Right hindlimb (tissue), 1 donor: ENCODE measurements at places on chromosomes 3 and 15.

DNA sequence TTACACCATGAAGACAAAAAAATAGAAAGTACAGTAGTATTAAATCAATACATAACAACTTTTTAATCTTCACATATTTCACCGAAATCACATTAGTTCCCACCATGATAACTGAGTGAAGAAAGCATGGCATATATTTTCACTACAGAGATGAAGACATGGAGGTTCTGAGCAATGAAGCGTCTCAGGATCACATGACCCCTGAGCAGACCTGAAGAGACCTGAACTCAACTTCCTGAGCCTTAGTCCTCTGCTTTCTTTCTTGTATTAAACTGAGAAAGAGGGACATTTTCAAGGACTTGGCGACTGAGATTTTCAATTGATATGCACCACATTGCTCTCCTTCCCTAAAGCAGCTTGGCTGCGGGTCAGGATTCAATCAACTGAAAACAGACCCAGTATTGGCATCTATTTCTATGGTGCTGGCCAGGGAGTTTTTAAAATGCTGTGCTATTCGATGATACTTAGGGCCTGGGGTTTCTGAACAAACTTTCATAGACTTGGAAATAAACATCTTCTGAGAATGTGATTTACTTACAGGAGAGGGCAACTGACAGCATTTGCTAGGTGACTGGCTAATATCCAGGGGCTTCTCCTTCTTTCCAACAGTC is 165.1 kb downstream of the LSAMP start:
- DNase-seq = no peak

- DNase-seq = no peak
Measured at GRCh38 chr3:139020036-139020867, 474 bp downstream of the PRR23B start.

- no peak for DNase-seq
Measured at GRCh38 chr15:50519740-50520425, 26.6 kb downstream of the USP50 start.

DNA sequence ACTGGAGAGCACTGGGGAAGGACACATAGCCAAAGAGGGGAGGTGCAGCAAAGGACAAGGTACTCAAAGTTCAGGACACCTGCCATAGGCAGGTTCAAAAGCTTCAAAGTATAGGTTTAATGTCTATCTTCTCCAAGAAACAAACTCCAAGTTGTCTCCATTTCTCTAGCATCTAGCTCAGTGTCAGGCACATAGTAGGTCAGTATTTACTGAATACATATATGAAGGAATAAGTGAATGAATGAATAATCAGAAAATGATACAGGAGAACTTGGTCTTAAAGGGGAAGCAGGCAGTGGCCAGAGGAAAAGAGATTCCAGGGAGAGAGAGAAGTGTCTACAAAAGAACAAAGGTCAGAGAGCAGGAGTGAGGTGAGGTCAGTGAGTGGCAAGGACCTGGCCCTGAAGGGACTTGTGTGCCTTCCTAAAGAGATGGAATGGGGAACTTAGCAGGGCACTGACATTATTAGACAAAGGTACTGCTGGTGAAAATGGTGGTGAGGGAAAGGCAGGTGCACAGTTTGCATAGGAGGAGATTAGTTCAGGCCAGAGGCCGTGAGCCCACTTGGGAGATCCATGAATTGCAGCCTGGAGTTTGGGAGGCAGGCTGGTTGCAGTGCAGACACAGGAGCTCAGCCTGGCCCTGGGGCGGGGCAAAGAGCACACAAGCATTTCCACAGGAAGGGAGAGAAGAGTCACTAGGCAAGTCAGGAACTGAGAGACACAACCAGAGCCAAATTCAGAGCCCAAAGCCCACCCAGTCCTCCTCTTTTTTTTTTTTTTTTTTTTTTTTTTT is 21.4 kb downstream of the TBC1D2B start:
- DNase-seq = no peak

- DNase-seq = no peak
Measured at GRCh38 chr3:146892041-146892440, 286.9 kb upstream of the PLSCR5 start.

DNA sequence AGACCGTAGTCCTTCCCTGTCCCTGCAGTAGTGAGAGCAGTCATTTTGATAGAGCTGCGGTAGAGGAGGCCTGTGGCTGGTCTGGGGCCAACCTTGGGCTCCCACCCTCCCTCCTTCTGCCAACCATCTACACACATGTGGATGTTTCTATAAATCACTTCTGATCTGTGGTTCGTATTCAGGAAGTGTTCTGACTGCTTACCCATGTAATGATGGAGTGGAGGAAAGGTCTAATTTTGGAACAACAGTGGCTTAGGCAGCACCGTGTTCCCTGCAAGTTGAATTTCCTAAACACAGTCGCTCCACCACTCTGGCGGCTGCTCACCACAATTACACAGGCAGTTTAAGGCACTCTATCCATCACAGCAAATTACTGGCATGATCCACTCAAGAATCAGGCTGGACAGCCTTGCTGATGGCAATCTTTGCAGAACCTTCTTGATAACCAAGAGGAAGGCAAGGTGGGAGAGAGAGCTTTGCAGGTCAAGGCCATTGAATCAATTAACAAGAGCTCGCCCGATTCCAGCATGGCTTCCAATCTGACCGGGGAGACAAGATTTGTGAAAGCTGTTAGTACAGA is 104.7 kb upstream of the VEPH1 start:
- DNase-seq = peak; percentile 57

GRCh38 chr3:61897848-61898247 is 336.5 kb downstream of the PTPRG start:
- no peak for DNase-seq

DNA sequence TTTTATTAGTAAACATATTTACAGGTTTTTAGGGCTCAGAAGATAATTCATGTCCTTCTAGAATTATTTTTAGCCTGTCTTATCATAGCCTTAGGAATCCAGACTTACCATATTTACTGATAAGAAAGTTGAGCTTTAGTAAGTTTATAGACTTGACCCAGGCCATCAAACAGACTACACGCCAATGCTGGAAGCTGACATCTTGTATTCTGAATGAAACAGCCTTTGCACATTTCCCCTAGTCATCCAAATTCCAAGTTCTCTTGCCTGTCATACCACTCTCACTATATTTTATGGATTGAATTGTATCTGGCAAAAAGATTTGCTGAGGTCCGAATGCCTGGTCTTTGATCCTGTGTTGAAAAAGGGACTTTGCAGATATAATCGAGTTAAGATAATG is 58.6 kb downstream of the DRD3 start:
- DNase-seq = no peak

DNA sequence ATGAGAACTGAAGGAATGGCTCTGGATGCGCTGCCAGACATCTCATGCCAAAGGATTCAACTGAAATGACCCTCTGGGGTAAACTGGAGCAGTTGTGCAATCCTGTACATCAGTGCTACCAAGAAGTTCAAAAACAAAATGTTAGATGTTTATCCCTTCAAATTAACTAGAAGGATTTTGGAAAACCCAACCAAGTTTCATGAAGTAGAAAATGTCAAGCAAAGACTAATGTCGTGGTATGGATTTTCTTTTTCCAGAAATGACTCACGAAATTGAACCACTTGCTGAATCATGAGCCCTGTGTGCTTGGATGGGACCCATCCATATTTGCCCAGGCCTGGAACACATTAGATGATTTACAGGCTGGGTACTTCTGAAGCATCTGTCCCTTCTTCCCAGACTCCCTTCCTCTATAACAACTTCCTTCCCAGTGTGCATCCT is 101.6 kb downstream of the LRTM1 start:
- no peak for DNase-seq

GRCh38 chr3:122892118-122892960 is 97.5 kb downstream of the SLC49A4 start:
- no peak for DNase-seq

- no peak for DNase-seq
Measured at GRCh38 chr3:37645517-37646380, 215.9 kb upstream of the CTDSPL start.

- DNase-seq = no peak
Measured at GRCh38 chr3:118809696-118810498, 224.7 kb downstream of the IGSF11 start.

- DNase-seq = no peak
Measured at GRCh38 chr3:11006986-11007933, 14.7 kb downstream of the SLC6A1 start.

- no peak for DNase-seq
Measured at GRCh38 chr3:188133219-188133618, 20.7 kb upstream of the LPP start.

GRCh38 chr3:46893763-46894162 is 16.2 kb downstream of the PTH1R start:
- no peak for DNase-seq

GRCh38 chr3:86594838-86595237 is 396.1 kb downstream of the VGLL3 start:
- no peak for DNase-seq

DNA sequence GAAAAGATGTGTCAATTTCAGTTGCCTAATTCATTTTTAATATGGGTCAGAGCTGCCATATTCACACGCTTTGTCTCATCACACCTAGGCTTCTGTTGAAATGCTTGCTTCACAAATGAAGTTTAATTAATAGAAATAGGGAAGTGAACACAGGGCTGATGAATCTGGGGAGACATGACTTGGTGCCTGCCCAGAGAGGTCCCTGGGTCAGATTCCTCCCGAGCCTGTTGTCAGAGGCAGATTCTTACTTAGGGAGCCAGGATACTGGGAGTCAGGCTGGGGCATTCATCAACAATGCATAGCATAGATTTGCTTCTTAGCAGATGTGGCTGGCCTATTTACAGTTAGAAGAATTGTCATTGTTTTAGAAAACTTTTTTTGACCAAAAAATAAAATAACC is 90.6 kb downstream of the CACNA1D start:
- DNase-seq = no peak

- no peak for DNase-seq
Measured at GRCh38 chr3:112806903-112807302, 39.8 kb downstream of the CD200R1L start.

- no peak for DNase-seq
Measured at GRCh38 chr3:73652896-73653295, 28.2 kb upstream of the PDZRN3 start.

DNA sequence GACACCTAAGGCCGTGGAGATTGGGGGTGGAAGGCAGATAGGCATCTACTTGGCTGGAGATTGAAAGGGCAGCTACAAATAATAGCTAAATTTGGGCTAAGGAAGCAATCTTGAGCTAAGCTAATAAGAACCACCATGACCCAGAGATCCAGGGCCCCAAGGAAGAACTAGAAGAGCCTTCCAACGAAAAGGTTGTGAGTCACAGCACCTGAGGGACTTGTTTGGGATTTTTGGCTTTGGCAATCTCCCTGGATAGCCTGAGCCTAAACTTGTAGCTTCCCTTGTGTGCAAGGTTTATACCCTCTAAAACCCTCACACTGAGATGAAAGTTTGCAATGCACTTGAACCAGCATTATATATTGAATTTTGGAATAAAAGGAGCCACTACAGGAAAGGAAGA is 364.0 kb upstream of the IL12A start:
- no peak for DNase-seq

DNA sequence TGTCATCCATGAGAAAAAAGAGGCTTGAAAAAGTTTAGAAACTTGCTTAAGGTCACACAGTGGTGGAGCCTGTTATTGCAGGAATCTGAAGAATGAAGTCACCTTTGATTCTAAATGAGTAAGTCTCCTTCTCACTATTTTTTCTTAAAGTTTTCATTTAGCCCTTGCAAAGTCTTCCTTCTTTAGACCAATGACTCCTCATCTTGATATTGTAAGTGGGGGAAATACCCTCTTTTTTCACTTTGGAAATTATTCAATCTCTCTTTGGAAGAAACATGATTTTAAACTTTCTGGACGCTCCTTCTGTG is 787 bp upstream of the SLMAP start:
- DNase-seq = no peak

DNA sequence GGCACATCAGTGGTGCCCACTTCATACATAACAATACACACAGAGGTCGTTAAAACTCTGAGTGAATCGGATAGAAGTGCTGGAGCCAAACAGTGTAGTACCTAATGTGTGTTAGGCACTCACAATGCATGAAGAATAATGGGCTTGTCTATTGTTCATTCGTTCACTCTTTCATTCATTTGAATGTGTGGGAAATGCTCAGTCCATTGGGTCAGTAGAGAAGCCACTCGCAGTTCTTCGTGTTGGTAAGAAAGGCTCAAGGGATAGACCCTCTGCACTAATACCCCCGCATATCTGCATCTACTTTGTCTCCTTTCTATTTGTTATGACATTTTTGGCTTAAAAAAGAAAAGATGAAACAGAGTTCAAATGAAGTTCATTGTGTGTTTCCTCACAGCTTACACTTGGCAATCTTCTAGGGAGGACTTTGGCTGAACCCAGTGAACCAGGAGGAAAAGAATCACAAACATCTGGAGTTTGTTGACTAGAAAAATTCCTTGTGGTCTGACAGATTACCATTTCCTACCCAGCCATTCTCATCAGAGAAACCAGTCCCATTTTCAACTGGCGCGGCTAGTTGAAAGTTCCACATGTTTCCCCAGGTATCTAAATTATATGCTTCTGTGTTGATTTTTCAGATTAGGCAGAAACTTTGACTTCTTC is 32.8 kb upstream of the MFSD1 start:
- DNase-seq = peak; percentile 86

DNA sequence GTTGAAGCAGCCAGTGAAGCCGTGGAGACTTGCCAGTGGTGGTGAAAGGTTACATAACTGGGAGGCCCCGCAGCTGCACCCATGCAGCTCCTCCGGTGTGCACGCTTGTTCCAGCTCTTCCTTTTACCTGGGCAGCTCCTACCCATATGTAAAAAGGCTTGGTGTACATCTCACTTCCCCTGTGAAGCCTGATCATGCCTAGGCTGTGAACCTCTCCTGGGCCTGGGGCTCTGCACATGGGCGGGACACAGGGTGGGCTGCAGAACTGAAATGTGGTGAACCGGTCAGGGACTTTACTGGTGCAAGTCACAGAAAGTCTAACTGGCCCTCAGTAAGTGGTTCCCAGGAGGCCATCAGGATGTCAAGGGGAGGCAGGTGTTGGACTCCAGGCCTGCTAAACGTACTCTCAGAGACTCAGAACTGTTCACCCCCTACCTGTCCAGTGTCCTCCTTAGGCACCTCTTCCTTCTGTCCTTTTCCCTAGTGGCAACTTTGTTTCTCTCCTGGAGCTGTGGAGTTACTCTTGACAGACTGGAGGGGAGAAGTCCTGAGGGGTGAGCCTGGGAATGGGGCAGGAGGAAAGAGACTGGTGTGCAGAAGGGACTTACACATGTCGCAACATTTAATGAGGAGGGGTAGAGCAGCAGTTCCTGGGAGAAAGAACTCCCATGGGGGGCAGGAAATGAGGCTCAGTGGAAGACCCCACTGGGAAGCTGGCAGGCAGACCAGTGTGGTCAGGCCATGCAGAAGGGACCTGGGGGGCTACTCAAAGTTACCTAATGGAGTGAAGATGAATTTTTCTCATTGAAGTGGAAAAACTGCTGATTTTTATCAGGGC is 148.1 kb downstream of the EEFSEC start:
- DNase-seq = no peak

GRCh38 chr15:52080706-52081392 is 31.7 kb downstream of the BCL2L10 start:
- no peak for DNase-seq

DNA sequence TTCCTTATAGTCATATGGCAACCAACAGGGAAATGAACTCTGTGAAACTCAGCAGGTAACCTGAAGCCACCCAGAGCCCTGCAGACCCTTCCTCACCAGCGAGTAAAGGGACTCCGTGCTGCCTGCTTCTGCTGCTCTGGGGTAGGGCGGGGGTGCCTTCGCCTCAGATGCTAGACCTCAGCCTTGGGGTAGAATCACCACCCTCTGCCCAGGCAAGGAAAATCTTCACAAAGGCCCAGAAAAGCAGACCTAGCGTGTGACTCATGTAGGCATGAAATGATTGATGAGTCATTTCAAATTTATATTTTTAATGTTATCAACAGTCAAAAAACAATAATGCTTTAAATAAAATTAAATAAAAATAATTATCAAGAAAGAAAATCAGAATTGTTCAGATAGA is 6.6 kb downstream of the STIMATE start:
- DNase-seq = no peak
